ENCODE measurements at places on chromosomes 3 and 15.

GRCh38 chr3:122283796-122284445 is 41.1 kb upstream of the CSTA start:
- DNase-seq, result no peak

DNA sequence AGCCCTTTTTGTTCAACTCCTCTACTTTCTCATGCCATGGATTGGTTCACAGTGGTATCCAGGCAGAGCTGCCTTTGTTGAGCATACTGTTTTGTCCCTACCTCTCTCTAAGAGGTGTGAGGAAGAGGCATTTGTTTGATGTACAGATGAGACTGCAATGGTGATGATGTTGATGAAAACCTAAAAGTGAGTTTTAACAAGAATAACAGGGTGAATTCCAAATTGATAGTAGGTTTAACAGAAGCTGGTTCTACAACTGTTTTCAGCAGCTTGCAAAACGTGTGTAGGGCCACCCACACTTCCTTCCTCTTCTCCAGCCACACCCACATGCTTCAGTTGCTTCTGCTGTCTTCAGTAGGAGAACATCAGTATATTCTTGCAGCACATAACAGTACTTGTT is 10.2 kb downstream of the SNRK start:
- peak; percentile 84 for DNase-seq

DNA sequence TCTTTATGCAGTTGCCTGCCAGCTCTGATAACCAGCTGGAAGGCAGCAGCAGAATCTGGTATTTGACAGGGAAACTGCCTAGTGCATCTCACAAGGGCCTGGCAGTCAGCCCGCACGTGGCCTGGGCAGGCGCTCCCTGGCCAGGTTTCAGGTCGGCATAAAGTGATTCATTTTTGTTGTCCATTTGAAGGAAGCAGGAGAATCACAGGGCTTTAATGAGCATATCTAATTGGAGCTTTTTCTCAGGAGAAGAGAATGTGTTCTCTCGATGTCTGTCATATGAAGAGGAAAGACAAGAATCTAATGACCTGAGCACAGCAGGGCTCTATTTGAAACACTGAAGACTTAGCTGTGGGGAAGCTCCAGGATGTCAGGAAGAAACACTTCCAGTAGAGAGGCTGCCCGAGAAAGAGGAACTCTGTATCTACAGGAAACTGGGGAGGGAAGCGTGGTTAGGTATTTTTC is 98.8 kb upstream of the MB21D2 start:
- DNase-seq, result no peak

- no peak for DNase-seq
Measured at GRCh38 chr3:155382396-155383042, 89.0 kb upstream of the STRIT1 start.

GRCh38 chr3:54906763-54907162 is 21.1 kb downstream of the LRTM1 start:
- DNase-seq, result no peak

DNA sequence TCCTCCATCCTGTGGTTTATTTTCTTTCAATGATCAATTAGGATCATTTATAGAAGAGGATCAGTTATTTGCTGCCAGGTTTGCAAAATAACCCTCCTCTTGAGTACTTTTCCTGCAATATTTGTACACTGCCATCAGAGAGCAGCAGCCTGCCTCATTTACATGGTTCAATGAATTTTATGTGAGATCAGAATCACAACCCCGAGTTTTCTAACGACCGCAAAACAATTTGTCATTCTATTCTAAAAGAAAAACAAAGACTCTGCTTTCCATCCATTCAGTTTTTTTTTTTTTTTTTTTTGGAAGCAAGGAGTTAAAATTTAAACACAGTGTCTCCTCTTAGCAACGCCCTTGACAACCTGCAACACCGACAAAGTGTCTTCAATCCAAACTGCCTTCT is 146.9 kb downstream of the RAB11A start:
- DNase-seq, result no peak

- DNase-seq, result no peak
Measured at GRCh38 chr15:52162260-52162659, 28.9 kb downstream of the GNB5 start.

DNA sequence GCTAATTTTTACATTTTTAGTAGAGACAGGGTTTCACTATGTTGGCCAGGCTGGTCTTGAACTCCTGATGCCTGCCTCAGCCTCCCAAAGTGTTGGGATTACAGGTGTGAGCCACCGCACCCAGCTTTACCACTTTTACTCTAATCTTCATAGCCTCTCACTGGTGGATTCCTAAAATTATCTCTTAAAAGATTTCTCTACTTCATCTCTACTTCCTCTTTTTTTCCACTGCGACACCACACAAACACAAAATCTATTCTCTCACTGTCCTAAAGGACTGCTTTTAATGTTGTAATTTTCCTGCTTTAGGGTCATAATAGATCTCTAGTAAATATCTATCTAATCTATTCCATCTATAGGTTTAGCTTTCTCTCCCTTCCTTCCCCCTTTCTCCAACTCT is 34.0 kb upstream of the TBL1XR1 start:
- DNase-seq, result no peak

DNA sequence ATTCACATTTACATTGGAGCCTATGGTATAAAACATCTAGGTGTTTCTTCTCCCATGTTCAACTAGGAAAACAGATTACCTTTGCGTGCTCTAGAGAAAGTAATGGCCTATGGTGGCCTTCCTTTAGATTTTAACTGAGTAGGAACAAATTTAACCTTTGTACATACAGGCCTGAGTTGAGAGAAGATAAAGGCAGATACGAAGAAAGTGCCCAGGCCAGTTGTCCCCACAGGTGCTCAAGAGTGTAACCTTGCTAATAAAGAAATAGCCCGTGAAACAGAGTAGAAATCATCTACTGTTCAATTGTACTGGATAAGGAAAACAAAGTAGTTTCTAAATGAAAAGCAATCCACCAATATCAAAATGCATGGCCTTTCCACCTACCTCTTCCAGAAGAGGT is 6.8 kb upstream of the TSC22D2 start:
- no peak for DNase-seq

GRCh38 chr3:191387441-191388077 is 57.2 kb upstream of the UTS2B start:
- DNase-seq, result no peak

DNA sequence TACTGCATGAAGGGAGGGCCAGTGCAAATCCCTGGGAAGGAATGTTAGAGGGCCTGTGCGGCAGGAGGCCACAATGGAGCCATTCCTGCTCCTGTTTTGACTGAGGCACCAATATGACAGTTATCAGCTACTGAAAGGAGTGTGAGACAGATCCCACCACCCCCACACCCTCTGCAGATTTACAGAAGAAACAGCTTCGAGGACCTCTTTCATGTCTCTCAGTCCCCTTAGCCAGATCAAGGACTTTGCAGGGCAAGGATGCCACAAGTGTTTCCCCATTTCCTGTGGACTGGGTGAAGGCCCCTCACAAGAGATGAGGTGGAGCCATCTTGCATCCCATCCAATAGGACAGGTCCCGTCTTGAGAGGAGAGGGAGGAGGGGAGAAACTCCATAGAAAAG is 48.5 kb upstream of the RASGRP1 start:
- DNase-seq, result no peak

Data from CD4-positive, alpha-beta T cell treated with Interleukin-2 at 100 ng/mL for 4 hours (primary cell).